ENCODE measurements at places on chromosomes 2 and 18.

- DNase-seq = no peak
These were observed 18.0 kb upstream of the AP1S3 start for GRCh38 chr2:223855426-223855825.

- no peak for DNase-seq
These were observed 54.2 kb upstream of the TACR1 start for GRCh38 chr2:75253526-75253925.

DNA sequence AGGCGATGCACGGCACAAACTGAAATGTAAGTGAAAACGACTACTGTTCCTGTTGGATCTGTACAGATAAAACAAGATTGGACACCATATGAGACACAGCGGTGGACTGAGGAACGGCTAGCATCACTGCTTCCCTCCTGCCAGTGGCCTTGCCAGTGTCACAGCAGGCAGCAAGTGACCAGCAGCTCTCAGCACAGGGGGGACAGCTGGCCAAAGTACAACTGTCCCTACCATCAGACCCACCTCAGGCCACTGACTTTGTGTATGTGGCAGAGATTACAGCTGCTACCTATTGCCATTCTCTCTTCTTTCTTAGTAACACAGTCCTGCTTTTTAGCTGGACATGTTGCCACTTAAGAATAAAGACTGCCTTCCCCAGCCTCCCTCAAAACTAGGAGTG is 80.0 kb upstream of the SLC66A3 start:
- DNase-seq = no peak

DNA sequence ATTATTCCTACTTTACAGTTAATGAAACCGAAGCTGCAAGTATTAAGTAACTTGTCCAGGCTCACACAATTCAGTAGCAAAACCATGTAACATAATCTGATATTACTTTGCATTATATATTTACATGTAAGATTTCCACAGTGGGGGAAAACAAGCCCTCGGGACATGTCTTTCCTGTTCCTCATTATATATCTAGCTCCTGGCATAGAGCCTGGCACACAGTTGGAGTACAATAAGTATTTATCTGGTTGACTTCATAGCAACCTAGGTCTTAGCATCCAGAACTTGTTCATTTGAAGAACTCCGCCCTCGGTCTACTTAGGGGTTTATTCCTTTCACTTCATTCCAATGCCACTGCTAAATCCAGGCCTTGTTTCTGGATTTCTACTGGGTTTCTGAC is 1.6 kb upstream of the RBM45 start:
- no peak for DNase-seq

- no peak for DNase-seq
These were observed 108.9 kb downstream of the TAF4B start for GRCh38 chr18:26335156-26335555.
